ENCODE measurements at places on chromosomes 16 and 17.
A peak's percentile ranks its signal among the peaks of the same experiment; 100 is the strongest.

- no peak for DNase-seq
Measured at GRCh38 chr17:356671-357434, 4.2 kb upstream of the RPH3AL start.

- DNase-seq = no peak
Measured at GRCh38 chr16:70575376-70575775, 51.8 kb downstream of the SF3B3 start.

- no peak for DNase-seq
Measured at GRCh38 chr17:40315678-40316570, 6.9 kb downstream of the RARA start.

- no peak for DNase-seq
Measured at GRCh38 chr16:80092681-80093080, 448.1 kb upstream of the DYNLRB2 start.

DNA sequence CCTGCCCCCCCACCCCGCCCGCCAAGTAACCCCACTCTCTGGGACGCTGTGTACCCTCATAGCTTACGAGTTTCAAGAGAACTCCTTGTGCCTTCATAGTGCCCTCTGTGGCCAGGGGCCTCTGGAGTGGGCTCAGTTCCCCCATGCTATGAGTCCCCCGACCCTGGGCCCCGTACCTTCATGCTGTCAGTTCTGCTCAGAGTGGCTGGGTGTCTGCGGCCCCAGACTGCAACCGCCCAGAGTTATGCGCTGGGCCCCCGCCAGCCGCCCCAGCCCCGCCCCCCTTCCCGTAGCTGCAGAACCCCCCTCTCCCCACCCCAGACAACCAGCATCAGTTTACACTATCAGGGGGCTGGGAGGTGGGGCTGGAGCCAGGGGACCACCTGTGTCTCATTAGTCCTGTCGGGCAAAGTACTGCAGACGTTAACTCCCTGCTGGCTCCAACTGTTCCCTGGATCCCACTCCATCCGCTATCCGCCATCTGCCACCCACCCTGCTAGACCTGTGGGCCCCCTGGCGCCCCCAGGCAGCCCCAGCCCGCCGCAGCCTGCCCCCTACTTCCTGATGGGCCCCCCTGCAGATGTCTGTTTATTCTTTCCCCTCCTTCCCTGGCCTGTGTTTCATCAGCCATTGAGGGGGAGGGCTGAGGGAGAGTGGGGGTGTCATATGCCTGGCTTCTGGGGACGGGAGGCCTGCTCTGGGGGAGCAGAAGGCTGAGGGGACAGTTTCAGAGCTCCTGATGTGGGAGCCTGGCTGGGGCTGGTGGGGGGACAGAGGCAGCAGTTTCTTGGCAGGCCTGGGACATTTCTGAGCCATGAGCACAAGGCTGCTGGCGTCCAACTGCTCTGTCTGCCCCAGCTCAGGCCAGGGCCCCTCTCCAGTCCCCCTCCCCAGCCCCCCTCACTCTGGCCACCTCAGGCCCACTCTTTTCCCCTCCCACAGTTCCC lies at the start of gene MFAP4:
Gene MFAP4, minus strand, starts transcription at position 217 of the 947 bp plus-strand sequence. Its CDS starts 35 bp downstream, at position 182.
- DNase-seq = no peak

GRCh38 chr16:16014329-16015224 lies 65.2 kb downstream of the ABCC1 start:
- no peak for DNase-seq

- no peak for DNase-seq
Measured at GRCh38 chr17:74490716-74491115, 24.3 kb downstream of the CD300A start.

DNA sequence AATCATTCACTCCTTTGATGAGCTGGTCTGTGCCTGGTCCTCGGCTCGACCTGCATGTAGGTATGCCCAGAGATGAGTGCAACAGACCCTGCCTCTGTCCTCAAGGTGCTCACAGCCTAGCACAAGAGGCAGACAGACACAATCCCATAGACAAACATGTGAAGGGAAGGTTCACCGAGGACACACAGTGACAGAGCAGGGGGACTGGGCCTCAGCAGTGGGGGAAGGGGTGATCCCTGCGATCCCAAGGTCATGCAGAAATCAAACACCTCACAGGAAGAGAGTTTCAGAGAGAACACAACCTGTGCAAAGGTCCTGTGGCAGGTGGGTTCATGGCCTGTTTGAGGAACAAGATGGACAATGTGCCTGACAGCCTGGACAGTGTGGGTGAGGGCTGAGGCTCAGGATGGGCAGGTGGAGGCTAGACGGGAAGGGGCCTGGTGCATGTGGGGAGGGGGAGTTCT lies 4.2 kb upstream of the VASN start:
- DNase-seq = no peak

DNA sequence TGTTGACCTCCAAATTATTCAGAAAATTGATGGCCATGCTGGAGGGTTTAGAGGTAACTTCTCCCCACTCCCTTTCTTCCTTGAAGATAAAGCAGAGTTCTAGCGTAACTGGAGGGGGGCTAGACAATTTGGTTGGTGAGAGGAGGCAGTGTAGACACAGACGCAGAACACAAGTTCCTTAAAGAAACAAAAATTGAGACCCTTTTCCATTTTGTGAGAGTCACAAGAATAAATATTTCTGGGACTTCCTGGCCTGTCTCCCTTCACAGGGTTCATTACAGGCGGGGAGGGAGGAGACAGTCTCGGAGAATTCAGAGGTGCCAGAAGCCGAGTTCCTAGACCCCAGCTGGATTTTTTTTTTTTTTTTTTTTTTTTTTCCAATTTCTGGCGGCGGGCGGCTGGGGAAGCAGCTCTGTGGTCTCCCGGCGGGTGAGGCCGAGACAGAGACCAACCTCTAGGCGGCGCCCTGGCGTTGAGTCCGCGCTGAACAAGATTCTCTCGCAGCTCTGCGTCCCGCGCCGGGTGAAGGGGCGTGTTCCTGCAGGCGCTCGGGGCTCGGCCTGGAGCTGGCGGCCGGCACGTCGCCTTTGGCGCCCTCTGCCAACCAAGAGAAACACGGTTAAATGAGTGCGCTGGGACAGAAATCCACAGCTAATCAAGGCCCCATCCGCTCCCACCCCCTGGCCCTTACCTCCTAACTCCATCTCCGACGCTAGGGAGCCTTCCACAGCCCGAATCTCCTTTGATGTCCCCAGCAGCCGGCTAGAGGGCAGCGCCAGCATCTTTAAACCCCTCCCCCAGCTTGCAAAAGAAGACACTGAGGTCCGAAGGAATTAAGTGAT lies 10.2 kb upstream of the HOXB9 start:
- DNase-seq = peak; percentile 83

DNA sequence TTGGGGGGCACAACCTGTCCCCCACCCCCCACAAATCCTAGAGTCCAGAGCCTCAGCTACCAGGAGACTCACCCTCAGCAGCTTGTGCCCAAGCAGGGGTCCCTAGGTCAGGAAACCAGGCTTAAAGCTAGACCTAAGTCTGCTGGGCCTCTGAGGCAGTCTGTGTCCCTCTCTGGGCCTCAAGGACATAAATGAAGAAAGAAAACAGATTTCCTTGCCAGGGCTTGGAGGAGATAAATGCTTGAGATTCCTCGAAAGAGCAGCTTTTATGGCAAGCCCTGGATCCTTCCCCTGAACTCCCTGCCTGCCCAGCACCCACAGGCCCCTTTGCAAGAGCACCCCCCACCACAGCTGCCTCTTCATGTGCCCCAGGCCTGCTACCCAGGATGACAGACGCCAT lies 3.3 kb downstream of the SRCIN1 start:
- DNase-seq = no peak

DNA sequence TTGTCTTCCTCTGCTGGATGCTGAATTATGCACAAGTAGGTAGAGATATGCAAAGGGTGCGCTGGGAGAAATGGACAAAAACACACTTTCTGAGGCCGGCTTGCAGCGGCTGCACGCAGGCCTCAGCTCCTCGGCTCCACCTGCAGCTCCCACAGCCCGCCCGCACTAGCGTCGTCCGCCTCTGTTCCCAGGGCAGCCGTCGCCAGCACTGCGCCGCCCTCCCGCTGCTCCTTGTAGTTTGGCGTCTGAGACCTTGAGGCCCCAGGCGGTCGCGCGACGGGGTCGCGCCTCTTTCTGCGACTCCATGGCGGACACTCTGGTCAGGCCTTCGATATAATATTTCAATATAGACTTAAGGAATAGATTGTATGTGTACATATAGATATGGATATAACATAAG lies 24.8 kb downstream of the SLFN12 start:
- no peak for DNase-seq

GRCh38 chr16:57637965-57638364 lies 9.5 kb downstream of the ADGRG1 start:
- no peak for DNase-seq

DNA sequence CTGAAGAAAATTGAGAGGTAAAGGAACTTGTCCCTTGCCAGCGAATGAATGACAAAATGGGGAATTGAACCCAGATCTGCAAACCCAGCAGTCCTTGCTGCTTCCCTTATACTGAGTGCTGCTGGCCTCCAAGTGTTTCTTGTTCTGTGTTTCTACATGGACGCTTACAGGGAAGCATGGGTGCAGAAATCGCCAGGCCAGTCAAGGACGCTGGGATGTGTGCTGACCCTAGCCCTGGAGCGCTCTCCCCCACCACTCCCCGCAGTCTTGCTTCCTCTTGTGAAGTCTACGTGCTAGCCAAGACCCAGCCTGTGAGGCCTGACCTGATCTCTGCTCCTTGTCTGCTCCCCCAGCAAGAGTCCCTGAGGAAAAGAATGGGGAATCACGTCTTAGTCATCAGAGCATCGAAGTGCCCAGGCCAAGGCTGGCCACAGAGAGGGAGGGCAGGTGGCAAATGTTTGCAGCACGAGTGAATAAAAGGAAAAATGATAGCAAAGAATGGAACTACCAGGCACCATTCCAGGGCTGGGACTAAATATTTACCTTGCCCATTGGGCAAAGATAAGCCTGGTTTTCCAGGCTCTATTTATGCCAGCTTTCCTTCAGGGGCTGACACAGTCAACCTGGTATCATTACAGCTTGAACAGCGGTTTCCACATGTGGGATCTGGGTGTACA lies 17.4 kb downstream of the CA4 start:
- no peak for DNase-seq

- no peak for DNase-seq
Measured at GRCh38 chr17:70041061-70041460, 34.0 kb upstream of the KCNJ16 start.

DNA sequence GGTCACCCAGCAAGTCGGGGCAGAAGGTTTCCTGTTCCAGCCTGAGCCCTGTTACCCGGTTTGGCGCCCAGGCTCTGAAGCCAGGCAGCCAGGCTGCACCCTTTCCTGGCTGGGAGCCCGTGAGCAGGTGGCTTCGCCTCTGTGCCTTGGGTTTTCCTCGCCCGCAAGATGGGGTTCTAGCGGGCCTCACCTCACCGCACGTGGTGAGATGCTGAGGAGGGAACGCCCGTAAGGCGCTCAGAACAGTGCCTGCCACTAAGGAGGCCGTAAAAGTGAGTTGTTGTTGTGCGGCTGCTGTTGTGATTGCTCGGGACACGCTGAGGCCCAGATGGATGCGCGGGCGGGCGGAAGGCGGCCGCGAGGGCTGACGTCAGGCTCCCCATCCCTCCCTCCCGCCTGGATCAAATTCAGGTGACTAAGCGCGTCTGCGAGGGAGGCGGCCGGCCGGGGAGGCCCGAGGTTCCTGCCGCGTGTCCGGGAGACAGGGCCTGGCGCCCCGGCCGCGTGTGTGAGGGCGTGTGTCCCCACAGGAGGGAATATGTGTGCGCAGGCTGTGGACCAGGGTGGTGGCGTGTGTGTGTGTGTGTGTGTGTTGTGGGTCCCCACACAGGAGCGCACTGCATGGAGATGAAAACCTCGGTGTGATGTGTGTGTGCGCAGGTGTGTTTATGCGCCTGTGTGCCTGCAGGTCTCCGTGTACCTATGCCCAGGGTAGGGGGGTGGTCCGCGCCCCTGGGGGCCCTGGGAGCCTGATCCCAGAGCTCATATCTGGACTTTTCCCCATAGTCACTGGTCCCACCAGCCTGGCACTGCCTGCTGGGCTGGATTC lies 4.3 kb downstream of the CAMKK1 start:
- DNase-seq = no peak

DNA sequence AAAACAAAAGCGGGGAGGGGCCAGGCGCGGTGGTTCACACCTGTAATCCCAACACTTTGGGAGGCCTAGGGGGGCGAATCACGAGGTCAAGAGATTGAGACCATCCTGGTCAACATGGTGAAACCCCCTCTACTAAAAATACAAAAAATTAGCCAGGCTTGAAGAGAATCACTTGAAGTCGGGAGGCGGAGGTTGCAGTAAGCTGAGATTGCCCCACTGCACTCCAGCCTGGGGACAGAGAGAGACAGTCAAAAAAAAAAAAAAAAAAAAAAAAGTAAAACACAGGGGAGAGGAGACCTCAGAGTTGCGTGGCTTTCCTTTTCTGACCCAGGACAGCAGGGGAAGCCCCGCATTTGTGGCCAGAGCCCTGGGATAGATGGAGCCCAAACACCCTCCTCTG lies 19.9 kb downstream of the ACTG1 start:
- no peak for DNase-seq

- no peak for DNase-seq
Measured at GRCh38 chr17:56230660-56231059, 77.4 kb downstream of the ANKFN1 start.

DNA sequence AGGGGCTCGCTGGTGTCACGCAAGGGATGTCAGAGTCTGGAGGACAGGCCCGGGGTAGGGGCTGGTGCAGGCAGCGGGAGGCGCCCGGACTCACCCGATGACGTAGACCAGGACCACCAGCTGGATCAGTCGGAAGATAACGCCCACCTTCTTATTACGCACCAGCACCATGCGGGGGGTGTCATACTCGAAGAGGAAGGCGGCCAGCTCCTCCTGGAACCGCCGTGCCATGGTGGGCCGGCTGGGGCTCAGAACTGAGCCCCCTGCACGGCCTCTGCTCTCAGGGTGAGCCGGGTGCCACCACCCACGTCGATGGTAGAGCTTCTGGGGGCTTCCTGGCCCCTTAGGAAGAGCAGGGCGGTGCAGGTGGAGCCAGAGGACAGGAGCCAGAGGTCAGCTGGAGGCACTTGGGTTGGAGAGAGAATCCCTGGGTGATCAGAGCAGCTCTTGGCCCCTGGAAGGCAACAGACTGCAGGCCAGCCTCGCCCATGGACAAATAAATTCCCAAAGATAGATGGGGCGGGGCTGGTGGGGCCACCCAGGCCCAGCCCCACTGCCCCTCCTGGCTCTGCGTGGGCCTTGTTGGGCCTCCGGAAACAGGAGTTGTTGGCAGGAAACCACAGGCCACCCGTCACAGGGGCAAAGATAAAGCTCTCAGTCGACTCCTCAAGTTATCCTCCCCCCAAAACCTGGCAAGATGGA lies at the start of gene P2RX1:
Gene P2RX1, minus strand, starts transcription at position 471 of the 702 bp plus-strand sequence. Its CDS starts 240 bp downstream, at position 231.
- DNase-seq = peak; percentile 37

- no peak for DNase-seq
Measured at GRCh38 chr16:35596467-35596866, 2137.1 kb downstream of the TP53TG3F start.

DNA sequence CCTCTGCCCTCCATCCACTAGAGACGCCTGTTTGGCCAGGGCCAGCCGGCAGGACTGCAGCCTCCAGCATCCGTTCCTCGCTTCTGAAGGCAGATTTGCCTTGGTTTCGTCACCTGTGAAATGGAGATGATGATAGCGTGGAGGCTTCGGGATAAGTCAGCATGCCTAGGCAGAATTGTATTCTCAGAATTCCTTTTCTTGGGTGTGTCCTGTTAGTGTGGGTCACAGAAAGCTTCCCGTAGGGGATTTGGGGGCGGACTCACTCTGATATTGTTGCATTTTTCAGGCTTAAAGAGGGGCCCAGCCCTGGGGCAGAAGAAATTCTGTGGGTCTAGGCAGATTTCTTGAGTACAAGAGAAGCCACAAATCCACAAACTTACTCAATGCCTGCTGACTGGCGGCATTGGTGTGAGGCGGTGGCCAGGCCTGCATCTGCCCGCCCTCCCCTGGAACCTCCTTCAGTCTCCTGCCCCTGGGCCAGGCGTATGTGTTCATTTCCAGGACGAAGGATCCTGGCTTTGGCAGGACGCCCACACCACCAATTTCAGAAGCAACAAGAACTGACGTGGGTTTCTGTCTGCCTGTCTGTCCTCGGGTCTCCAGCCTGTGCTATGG lies 17.6 kb downstream of the CCDC42 start:
- DNase-seq = no peak
